ENCODE measurements at places on chromosomes 2 and 18.

- DNase-seq = no peak
Observed at GRCh38 chr18:32910694-32911296, 138.0 kb upstream of the KLHL14 start.

GRCh38 chr18:2681993-2682603 is 26.6 kb downstream of the SMCHD1 start:
- no peak for DNase-seq

DNA sequence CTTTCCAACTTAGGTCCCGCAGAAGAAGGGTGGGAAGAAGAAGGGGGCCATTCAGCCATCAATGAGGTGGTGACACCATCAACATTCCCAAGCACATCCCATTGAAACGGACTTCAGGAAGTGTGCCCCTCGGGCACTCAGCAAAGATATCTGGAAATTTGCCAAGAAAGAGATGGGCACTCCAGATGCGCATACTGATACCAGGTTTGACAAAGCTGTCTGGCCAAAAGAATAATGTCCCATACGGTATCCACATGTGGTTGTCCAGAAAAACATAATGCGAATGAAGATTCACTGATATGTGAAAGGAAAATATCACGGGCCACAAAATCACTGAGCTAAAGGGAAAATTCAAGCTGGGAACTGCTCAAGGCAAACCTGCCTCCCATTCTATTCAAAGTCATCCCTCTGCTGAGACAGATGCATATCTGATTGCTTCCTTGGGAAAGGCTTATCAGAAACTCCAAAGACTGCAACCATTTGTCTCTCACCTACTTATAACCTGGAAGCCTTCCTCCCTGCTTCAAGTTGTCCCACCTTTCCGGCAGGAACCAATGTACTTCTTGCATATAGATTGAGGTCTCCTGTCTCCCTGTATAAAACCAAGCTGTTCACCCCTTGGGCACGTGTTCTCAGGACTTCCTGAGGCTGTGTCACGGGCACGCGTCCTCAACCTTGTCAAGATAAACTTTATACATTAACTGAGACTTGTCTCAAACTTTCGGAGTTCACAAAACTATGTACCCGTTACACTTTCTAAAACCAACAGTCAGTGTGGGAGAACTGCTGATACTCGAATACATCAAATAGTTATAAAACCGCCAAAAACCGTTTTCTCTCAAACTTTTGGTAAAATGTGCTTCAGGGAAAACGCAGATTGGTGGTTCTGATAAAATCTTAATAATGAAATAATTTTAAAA is 1.3 kb upstream of the PDK1 start:
- peak; percentile 30 for DNase-seq

- no peak for DNase-seq
Observed at GRCh38 chr2:182717816-182718215, 1.8 kb downstream of the DNAJC10 start.

GRCh38 chr2:28160986-28161425 is 231.7 kb upstream of the FOSL2 start:
- no peak for DNase-seq

DNA sequence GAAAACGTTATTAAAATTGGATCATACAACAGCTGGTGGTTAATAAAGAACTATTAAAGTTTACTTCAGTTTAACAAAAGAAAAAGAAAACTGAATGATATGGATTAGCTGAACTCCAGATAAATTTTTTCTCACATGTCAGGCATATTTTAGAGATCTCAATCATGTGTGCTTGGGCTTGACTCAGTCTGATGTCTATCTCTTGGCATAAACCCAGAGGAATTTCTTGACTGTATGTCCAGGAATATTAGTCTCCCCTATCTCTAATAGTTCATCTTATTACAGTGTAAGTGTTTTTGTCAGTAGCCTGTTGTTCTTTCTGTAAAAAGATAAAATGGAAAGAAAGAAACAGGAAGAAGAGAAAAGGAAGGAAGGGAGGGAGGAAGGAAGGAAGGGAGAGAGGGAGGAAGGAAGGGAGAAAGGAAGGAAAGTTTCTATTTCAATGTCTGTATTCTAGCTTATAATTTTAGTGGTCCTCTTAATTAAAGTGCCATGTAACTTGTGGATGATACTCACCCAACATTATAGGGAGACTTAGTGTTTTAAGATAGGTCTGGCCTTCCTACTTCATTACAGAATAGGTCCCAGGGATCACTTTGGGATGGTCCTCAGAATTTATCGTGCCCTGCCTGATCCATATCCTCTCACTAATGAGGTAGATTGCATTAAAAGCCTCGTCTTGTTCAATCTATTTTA is 99.7 kb upstream of the UGP2 start:
- no peak for DNase-seq

GRCh38 chr2:28950941-28951630 is 30.0 kb upstream of the TOGARAM2 start:
- no peak for DNase-seq

- DNase-seq = no peak
Observed at GRCh38 chr2:238586931-238587775, 160.4 kb downstream of the ASB1 start.

- no peak for DNase-seq
Observed at GRCh38 chr2:107094450-107094986, 208.6 kb upstream of the ST6GAL2 start.

GRCh38 chr2:74833418-74834233 is at the start of gene HK2:
Gene HK2, plus strand, starts transcription at chr2:74834127. Its CDS starts 454 bp downstream, at chr2:74834581.
- peak; percentile 88 for DNase-seq

DNA sequence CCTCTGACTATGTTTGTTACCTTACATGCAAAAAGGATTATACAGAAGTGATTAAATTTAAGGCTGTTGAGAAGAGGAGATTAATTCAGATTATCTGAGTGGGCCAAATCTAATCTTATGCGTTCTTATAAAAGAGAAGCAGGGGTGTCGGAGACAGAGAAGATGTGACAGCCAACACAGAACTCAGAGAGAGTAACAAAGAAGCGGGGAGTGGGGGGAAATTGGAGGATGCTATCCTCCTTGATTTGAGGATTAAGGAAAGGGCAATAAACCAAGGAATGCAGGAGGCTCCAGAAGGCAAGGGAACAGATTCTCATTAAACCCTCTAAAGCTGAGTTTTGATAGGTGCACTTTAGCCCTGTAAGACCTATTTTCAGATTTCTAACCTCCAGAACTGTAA is 291.3 kb upstream of the REG3G start:
- DNase-seq = no peak

DNA sequence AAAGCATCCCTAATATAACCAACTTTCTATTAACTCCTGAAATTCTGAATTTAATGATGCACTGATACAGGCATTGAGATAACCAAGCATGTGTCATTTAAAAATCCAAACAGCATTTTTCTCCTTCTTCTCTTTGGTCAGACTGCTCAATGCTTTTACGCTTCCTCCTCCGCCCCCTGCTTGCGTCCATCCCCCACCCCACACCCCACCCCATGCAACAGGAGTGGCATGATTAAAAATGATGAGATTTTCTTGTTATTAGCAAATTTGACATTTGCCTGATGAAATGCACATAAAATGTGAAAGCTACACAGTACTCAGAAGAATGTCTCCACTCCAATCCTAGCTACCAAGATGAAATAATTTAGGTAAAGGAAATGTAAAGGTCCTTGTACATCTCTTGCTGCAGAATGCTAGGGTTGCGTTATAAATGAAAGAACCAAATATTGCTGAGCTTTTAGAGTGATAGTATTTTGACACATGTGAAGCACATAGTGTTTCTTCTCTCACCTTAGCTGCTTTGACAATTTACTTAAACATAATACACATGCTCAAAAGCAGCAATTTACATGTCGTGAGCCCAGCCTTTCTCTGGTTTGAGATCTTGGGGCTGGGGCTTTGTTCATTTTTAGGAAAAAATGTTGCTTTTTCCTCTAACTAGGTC is 263.8 kb downstream of the MEIS1 start:
- no peak for DNase-seq

DNA sequence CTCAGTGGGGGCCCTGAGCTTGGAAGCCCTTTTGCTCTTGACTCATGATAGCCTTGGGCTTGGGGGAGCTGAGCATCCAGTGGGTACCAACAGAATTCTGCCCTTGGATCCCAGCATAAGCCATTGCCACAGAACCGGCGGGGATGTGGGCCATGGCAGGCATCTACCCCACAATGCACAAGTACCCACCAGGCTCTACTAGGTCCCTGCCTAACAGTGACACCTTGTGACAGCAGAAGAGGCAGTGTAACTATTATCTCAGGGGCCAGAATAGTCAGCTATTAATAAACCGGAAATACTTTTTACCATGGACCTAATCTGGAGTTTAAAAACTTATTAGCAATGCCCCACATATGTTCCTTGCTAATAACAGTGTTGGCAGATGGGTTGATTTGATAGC is 397.2 kb downstream of the TMEM182 start:
- no peak for DNase-seq

- peak; percentile 69 for DNase-seq
Observed at GRCh38 chr2:134181219-134181618, 72.7 kb upstream of the MGAT5 start.

DNA sequence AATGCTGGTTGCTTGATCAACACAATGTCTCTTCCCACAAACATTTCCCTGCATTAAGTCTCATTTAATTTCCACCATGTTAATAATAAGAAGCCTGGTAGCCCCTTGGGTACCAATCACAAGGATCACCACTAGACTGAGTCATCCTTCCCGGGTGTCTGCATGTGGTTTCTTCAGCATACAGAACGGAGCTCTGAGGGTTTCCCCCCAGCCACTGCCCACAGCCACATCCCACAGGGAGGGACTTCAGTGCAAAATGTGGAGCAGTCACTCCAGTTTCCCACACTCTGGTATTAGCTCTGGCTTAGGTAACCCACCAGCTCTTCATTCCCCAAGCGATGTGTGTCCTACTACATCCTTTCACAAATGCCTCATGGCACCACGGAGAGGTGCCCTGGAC is 42.7 kb upstream of the POLE4 start:
- DNase-seq = no peak

GRCh38 chr2:103788951-103789350 is 1027.1 kb downstream of the TMEM182 start:
- no peak for DNase-seq

DNA sequence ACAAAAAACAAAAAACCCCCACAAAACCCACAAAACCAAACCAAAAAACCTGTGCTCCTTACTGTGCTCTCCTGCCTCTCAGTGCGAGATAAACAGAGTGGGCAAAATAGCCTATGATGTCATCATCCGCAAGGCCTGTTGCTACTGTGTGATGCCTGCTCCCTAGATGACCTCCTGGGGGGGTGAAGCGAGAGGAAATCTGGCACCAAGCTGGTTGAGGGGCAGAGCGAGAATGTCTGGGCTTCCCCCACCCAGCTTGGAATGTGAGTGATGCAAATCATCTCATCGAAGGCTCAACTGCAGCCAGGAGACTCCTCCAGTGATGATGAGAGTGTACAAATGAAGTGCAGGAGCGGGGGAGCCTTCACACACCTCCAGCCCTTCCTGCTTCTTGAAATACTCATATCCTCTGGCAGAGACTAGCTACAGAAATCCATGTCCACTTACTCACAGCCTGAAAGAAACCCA is 57.7 kb upstream of the MAP4K3 start:
- no peak for DNase-seq

DNA sequence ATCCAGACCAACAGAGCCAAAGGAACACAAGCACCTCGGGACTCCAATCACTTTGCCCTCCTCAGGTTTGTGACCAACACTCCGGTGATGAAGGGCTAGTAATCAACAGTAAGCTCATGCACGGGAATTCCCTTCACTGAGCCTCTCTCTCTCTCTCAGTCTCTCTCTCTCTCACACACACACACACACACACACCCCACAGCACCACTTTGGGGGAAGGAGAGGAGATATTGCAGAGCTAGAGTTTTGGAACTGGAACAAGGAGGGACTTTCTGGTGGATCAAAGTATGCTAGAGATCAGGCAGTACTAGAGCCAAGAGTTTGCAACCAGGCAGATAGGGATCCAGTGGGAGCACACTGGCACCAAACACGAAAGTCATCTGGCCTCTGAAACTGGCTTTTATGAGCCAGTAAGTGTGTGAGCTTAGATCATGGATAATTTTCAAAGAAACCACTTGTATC is 98.7 kb downstream of the ANKRD44 start:
- DNase-seq = no peak

- DNase-seq = no peak
Observed at GRCh38 chr2:26521913-26522180, 43.9 kb upstream of the OTOF start.

DNA sequence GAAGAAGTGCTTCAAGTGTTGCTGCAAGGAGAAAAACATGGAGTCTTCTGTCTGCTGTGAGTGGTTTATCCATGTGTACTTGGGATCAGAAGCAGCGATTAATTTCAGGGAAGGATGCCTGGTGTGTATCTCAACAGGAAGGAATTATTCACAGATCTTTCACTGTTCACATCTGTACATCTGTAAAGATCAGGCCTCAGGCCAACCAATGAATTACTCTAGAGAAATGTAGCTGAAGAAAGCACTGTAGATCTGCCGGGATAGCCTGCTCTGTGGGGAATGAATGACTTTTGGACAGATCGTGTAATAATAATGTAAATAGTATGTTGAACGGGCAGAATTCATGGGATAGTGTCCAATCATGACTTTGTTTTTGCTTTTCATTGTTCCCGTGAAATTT is 54.0 kb upstream of the SPP2 start:
- DNase-seq = no peak

- DNase-seq = no peak
Observed at GRCh38 chr2:124572934-124573634, 548.0 kb downstream of the CNTNAP5 start.

DNA sequence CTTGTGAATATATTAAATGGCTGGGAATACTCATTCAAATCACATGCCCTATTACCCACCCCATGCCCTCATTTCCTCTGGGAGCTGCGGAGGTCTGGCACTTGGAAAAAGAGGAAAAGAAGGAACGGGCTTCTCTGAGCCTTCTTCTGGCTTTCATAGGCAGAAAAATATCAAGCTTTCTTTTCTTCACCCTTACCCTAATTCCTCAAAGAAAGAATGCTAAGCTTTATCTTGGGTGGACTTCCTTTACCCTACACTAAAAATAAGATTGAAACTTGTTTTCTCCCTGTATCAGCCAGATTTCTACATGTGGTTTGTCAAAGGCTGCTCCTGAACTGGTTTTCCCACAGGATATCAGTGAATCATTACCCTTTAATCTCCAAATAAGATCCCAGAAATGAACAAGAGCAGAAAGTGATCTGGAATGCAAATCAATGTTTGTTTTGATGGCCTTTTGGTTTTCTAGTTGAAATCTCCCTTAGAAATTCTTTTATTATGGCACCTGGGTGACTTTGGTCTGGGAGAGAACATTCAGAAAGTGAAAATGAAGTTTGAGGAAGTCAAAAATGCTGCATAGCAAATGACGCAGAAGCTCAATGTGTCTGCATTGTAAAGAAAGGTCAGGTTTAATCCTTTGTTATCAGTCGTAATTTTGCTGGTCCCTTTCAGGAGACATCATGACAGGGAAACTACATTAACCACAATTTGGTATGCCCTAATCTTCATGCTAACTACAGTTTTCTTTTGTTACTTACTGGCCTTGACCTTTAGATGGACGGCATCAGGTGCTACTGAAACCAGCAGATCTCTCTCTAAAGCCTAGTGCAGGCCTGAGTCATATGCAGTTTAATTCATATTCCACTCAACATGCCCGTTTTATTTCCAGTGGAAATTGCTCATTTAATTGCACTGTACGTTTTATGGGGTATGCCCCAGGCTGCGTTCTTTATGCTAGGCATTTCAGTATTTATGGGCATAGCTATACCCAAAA is 46.6 kb upstream of the HNRNPA3 start:
- peak; percentile 19 for DNase-seq

GRCh38 chr2:190547886-190548285 is 13.4 kb upstream of the NEMP2 start:
- no peak for DNase-seq

Data from CD4-positive, alpha-beta T cell treated with Interleukin-17A for 4 hours (primary cell).